Esophagus squamous epithelium (tissue), 5 donors: ENCODE measurements at places on chromosomes 2 and 18.

DNA sequence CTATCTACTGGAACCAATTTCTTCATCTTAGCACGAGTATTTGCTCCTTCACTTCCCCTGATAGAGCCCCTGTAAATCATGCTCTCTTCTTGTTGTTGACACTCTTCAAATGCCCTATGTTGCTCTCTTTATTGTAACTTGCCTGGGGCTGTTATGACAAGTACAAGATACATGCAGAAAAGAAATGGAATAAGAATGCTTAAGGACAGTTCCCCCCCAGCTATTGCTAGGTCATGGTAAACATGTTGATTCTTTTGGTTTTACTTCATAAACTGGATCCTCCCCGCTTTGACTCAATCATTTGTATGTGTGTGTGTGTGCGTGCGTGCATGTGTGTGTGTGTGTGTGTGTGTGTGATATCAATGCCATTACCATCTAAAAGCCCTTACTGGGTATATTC lies 368.5 kb upstream of the CNTNAP5 start:
- DNase-seq: no peak

- DNase-seq: no peak
Observed at GRCh38 chr18:10299643-10300042, 154.8 kb upstream of the APCDD1 start.

- DNase-seq: no peak
Observed at GRCh38 chr2:98936353-98937351, 627 bp upstream of the CRACDL start.

- DNase-seq: no peak
Observed at GRCh38 chr2:96959406-96960110, 26.8 kb downstream of the FAM178B start.

DNA sequence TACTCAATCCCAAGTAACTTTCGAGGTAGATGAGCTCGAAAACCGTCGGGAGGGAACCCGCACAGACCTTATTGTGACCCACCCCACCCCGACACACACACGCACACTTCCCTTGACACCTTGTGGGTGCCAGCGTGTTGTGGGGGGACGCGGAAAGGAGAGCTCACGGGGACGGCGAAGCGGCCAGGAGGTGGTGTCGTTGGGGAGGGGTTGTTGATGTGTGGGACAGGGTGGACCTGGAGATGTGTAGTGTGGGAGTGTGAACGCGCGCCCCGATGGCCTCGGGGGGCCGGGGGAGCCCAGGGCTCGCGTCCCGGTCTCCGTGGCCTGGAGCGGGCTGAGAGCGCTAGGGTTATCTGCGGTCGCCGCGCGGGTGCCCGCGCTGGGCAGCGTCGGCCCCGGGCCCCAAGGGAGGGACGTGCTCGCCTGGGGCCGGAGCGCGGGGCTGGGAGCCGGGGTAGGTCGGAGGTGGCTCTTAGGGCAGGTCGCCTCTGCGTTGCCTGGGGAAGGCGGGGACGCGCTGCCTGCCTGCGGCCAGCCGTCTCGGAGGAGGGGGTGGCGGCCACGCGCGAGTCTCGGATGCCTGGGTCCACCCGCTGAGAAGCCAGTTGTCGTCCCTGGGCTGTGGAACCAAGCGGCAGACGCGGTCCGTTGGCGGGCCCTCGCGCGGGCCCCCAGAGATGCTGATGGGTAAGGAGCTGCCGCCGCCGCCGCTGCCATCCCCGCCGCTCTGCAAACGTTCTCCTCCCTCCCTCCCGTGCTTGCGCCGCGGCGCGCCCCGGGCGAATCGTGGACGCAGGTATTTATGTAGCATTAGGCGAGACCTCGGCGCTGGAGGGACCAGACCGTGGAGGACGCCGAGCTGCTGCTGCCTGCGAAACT lies 1.6 kb downstream of the KLHL29 start:
- no peak for DNase-seq

DNA sequence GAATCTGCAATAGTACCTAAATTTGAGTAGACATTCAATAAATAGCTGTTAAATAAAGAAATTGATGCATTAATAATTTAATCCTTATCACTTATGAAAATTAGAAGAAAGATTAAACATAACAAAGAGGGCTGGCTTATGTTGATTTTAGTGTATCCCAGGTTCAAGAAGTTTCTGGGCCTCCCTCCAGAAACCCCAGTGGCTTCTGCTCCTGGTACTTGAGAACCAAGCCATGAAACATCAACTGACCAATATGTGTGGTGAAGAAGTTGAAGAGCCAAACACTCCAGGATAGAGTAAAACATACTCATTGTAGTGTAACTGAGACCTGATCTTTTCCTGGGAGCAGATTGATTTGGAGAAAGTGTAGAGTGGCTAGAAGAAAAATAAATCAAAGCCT lies 1465.7 kb upstream of the PIK3C3 start:
- DNase-seq: no peak

DNA sequence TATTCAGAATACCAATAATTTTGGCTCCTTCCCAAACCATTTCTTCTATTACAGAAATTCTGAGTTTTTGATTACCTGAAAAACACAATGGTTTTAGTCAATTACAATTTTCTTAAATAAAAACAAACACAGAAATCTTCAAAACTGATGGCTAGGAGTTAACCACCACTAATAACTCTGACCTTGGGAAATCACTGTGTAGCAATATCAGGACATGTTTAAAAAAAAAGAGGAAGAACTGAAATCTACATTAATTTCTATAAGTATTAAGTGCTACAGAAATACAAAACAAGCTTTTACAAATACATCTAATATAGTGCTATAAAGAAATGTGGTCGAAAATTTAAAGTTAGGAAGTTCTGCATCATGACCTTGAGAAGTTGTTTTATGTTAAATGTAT lies 14.9 kb downstream of the L3MBTL4 start:
- no peak for DNase-seq

GRCh38 chr18:47756364-47757016 lies 174.0 kb downstream of the SMAD2 start:
- no peak for DNase-seq

- DNase-seq: no peak
Observed at GRCh38 chr2:45275242-45275805, 266.1 kb upstream of the SIX2 start.

GRCh38 chr2:26685341-26685740 lies 7.2 kb upstream of the KCNK3 start:
- DNase-seq: no peak

DNA sequence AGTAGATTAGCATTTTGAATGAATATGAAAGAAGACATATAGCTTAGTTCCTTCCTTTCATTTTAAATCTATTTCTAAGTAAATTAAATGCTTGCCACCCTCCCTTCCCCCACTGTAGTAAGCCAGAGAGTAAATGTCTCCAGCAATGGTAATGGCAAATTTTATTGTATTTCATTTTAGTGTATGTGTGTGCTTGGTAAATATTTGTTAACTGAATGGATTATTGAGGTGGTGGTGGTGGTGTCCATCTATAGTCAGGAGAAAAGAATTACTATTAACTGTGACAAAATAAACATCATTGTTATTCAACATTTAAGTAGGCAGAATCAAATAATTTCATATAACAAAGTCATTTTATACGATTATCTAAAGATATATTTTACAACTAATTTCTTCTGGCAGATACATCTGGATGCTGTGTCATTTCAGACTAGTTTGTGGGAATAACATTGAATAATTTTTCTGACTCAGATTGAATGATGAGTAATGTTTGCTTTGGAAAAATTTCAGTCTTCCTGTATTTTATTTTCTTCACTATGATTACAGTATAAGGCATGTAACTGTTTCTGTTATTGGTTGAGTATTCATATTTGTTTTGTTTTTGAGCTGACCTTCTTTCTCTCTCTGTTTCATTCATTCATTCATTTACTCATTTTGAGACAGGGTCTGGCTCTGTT lies 18.3 kb downstream of the ASXL3 start:
- DNase-seq: no peak

GRCh38 chr2:15152382-15152781 lies 408.8 kb downstream of the NBAS start:
- DNase-seq: no peak

GRCh38 chr2:111883661-111884591 lies at the start of gene ANAPC1:
Gene ANAPC1, minus strand, starts transcription at chr2:111884193. Its CDS starts 3,368 bp downstream, at chr2:111880825.
- DNase-seq: peak; percentile 64

GRCh38 chr2:112782234-112782799 lies 2.0 kb downstream of the IL1A start:
- no peak for DNase-seq

GRCh38 chr2:152582081-152582480 lies 135.2 kb downstream of the PRPF40A start:
- DNase-seq: no peak

GRCh38 chr2:32064713-32065112 lies 1.4 kb downstream of the SPAST start:
- DNase-seq: no peak

GRCh38 chr2:201777043-201777442 lies 3.7 kb downstream of the ALS2 start:
- DNase-seq: no peak

DNA sequence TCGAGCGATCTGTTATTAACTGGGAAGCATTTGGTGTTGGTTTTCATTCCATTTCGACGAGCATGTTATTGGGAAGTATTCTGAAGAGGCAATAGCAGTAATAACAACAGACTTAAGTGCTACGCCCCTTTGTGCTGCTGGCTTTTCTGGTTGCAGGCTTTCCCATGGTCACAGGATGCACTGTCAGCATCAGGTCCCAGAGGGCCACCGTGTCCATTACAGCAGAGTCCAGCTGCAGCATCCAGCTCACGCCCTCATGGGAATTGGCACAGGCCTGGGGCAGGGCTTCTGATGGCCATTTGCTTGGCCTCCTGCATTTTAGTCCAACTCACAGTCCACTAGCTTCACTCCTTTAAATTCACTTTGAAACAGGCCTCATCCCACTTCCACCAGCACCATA lies 44.4 kb downstream of the BCL2L11 start:
- no peak for DNase-seq

GRCh38 chr18:10843565-10843964 lies 305.8 kb downstream of the PIEZO2 start:
- no peak for DNase-seq

- DNase-seq: no peak
Observed at GRCh38 chr2:30527859-30528258, 80.8 kb downstream of the LCLAT1 start.

- DNase-seq: no peak
Observed at GRCh38 chr2:109064660-109065390, 64.2 kb upstream of the SH3RF3 start.

DNA sequence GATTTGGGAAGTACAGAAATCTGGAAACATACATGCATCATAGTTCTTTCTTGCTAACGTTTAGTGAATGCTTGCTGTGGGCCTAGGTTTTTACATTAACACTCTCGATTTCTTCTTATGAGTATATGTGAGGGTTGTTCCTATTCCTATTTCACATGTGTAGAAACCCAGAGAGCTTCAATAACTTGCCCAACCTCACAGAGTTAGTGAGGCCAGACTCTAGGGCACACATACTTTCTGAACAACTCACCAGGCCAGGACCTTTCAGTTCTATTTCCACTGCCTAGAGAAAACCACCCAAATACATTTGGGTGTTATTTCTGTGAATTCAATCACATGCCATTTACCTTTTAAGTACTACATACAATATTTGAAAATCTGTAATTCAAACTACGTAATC lies 8.2 kb upstream of the KCTD1 start:
- no peak for DNase-seq

GRCh38 chr2:238125127-238125885 lies 13.2 kb upstream of the KLHL30 start:
- DNase-seq: no peak

DNA sequence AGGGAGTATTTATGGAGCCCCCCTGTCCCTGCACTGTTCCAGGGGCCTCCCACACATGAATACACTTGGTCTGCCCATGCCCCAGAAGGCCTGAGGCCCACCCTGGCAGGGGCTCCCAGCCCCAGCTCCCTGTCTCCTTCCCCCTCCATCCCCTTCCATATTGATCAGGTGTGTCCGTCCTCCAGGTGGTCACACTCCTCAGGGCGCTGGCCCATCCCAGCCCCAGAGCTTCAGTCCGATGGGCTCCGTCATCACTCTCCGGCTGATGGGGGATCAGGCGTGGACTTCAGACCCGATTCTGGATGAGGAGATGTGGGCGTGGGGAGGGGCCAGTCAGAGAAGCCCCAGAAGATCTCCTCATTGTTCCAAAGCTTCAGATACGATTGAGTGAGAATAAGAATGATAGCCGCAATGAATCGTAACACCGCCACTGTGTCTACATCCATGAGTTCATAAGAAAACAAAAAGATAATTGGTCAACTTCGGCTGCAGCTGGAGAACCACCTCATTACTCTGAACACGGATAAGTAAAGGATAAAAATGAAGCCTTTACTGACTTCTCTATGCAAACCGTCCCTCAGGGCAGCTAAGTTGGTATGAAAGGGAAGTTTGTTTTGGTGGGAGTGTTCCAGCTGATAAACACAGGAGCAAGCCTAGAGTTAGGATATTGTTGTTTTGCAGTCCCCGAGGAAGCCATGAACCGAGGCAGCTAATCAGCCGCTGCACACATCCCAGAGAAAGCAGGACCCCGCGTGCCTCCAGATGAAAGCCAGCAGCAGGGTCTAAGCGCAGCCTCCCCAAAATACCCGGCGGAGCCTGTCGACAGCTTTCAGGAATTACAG lies 279.5 kb downstream of the NDUFA10 start:
- no peak for DNase-seq

- no peak for DNase-seq
Observed at GRCh38 chr2:182098648-182099047, 113.0 kb downstream of the PPP1R1C start.

DNA sequence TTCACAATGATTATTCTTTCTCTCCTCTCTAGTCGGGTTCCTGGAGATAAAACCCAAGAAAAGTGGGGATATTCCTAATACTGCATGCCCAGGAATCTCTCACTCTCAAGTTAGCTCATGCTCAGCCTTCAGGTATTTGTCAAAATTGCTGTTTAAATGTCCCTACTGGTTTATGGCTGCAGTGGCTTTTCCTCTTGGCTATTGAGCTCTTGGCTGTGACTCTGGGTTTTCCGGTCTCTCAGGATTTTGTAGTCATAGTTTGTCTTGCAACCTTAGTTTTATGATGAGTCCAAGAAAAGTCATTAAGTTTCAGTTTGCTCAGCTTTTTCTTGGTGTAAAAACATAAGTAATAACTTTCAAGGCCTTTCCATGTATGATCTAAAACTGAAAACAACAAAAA lies 820.7 kb upstream of the HS6ST1 start:
- DNase-seq: no peak

GRCh38 chr2:55330541-55331297 lies 61.7 kb upstream of the MTIF2 start:
- no peak for DNase-seq

DNA sequence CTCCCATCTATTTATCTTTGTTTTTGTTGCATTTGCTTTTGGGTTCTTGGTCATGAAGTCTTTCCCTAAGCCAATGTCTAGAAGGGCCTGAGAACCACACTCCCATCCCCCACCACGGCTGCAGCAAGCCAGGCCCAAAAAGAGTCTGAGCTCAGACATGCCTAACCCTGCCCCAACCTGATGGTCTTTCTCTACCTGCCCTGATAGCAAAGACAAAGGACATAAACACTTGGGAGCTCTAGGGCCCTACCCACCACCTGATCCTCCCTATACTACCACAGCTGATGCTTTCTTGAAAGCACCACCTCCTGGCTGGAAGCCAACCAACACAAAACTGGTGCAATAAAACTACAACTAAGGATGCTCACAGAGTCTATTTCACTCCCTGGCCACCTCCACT lies 233.4 kb downstream of the WDR7 start:
- DNase-seq: no peak

DNA sequence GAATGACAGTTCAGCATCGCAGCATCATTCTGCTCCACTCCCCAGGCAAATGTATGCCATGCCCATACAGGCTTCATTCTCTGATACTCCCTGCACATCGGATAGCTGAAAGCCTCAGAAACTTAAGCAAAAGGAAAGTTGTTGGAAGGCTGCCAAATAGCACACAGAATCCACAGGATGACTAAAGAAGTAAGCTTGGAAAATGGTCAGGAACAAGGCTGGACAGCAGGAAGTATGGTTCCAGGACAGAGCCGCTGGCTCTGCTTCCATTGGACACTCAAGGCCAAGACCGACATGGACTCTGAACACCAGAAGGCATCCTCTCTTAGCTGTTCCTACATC lies 256.5 kb downstream of the CDH20 start:
- DNase-seq: no peak
